Subcutaneous preadipocyte (primary cell): ENCODE measurements at places on chromosomes 5 and 9. TPM values are rescaled to one million over a fixed set of nuclear protein-coding genes. Genes with fewer than 3 reads are reported as not detected.

GLRA1 gene
- not detected in 2 replicates for total RNA-seq

IL3 gene
- total RNA-seq, result not detected in 2 replicates

FBXO4 gene
- total RNA-seq, result 12.7 and 17.3 TPM in 2 replicates

PCDH1 gene
- under 0.01 TPM in 1 of 2 replicates, not detected in the other for total RNA-seq

ARL14EPL gene
- total RNA-seq, result 0.20 TPM in 1 of 2 replicates, not detected in the other

FBXW5 gene
- total RNA-seq, result 125 TPM in 2 replicates

OXCT1 gene
- 29.0 and 40.3 TPM in 2 replicates for total RNA-seq

CMYA5 gene
- 0.59 and 1.8 TPM in 2 replicates for total RNA-seq

C5orf52 gene
- total RNA-seq, result not detected in 2 replicates

ANGPTL2 gene
- total RNA-seq, result 19.9 and 27.6 TPM in 2 replicates

CDH9 gene
- not detected in 2 replicates for total RNA-seq

DBH gene
- not detected in 2 replicates for total RNA-seq

SMIM32 gene
- total RNA-seq, result not detected in 2 replicates

TRIM52 gene
- total RNA-seq, result 8.8 and 12.9 TPM in 2 replicates
